ENCODE measurements at places on chromosomes 6 and 20.

- no peak for DNase-seq
Measured at GRCh38 chr6:961407-961960, 268.5 kb upstream of the EXOC2 start.

DNA sequence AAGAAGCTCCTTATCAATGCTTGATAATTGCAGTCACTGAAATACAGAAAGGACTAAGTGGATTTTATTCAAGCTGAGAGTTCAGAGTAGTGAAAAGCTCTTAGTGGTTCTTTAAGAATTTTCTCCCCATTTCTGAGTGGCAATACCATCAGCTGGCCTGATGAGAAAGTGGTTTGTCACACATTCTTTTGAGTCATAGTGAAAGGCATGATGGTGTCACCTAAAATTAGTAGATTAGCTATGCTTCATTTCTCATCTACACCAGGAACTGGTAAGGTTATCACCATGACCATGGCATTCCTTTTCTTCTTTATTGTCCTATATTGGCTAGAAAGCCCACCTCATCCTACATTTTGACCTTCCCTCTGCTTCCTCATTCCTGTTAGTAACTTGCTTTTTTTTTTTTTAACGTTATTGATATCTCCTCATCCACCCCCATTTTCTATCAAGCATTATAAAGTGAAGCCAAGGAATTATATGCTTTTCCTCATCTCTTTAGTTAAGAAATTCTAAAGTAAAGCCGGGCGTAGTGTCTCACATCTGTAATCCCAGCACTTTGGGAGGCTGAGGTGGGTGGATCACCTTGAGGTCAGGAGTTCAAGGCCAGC, 67.4 kb upstream of the LOC128125822 start:
- DNase-seq, result no peak

GRCh38 chr20:51220293-51220706, 197.4 kb upstream of the KCNG1 start:
- peak; percentile 7 for DNase-seq

GRCh38 chr6:26024651-26025046, 62.0 kb downstream of the TRIM38 start:
- no peak for DNase-seq

DNA sequence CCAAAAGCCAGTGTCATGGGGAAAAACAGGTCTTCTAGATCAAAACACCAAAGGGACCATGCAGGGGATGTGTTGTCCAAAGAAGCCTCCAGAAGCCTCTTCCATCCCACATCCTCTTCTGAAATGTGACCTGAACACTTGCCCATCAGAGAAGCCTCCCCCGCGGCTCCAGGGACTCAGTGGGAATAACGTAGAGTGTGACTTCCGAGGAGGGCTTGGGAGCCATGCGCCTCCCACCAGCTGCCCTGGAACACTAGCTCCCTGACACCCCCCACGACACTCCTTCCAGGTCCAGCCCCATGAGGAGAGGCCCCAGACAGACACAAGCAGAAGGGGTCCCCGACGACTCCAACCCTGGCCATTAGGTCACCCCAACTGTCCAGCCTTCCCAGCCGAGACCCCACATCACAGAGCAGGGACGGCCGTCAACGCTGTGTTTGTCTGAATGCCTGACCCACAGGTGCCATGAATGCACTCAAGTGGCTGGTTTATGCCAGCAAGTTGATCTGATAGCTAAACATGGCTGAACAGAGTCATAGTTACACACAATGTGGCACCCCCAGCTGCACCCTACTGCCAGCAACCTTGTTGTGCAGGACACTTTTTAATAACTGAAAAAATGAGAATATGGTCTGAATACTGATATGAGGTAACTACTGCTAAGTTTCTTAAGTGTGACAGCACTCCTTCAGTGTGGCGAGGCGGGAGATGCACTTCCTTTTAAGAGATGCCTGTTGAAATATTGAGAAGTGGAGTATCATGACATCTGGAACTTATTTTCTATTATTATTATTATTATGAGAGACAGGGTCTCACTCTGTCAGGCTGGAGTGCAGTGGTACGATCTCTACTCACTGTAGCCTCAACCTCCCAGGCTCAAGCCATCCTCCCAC, 58.0 kb downstream of the GINS1 start:
- no peak for DNase-seq

- no peak for DNase-seq
Measured at GRCh38 chr6:8000636-8001035, 63.6 kb downstream of the BLOC1S5 start.

- DNase-seq, result no peak
Measured at GRCh38 chr20:43800186-43800585, 73.4 kb upstream of the GTSF1L start.

GRCh38 chr6:50889497-50889896, 70.8 kb downstream of the TFAP2B start:
- DNase-seq, result no peak

DNA sequence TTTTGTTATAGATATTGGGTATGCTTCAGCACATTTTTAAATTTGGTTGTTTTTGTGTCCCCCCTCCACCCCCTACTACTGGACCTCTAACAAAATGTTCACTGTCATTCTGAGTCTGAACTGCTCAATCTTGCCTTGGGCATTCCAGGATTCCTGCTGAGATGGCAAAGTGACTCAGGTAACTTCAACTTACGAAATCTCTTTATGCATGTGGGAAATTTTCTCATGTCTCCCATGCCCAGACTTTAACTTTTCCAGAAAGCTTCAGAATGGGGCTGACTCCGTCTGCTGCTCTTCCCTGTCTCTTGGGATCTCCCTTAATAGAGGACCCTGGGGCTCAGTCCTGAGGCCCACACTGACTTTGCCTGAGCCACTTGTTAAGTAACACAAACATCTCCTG, 14.0 kb downstream of the CYP39A1 start:
- no peak for DNase-seq

DNA sequence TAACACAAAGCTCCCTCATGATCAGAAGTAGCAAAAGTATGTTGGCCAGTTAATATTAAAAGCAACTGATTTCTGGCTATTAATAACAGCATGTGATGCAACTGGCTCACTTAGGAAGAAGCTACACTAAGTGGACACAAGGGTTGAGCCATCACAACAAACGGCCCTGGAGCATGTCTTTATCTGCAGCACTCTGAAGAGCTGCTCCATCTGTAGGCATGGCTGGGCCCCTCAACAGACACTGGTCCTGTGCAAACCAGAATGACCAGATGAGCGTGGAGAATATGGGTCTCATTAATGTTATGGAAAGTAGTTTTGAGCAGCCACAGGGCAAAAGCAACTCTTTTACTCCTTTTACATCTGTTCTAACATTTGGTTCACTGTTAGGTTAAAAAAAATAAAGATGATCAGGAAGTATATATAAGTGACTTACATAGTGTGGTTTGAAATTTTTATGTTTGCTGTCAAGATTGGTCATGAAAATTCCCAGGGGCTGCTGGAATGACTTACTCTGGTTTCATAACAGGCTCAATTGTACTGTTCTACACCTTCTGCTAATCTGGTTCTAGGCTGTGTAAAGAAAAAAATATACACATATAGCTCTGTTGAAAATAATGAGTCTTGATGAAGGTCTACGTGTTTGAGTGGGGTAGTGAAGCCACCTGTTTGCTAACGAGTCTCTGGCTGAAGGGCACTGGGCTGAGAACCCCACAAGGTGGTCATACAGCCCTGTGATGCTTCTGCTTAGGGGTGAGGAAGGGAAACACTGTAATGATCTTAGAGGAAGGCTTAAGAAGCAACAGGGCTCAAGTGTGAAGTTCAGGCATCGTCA, 58.1 kb downstream of the INSM1 start:
- no peak for DNase-seq

- no peak for DNase-seq
Measured at GRCh38 chr6:123509112-123509511, 127.6 kb downstream of the TRDN start.

DNA sequence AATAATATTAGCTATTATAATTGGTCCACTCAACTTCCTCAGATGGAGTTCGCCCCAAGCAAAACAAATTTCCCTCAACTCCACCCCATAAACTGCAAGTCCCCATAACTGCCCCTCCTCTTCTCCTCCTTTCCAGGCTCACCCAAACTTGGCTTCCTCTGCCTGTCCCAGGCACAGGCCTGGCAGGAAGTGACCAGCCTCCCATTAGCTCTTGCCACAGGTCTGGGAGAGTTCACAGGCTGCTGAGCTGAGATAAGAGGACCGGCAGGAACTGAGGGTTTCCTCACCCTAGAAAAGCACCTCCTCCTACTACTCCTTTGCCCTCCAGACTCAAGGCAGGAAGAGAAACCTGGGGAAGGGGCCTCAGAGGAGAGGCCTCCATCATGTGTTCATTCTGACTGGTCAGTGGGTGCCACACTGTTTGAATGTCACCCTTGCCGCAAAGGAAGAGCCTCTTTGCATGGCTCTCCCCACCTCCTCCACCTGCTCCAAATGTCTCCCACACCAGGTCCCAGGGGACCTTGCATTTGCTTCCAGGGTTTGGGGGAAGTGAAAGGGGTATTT, 24.5 kb upstream of the SMIM29 start:
- no peak for DNase-seq

DNA sequence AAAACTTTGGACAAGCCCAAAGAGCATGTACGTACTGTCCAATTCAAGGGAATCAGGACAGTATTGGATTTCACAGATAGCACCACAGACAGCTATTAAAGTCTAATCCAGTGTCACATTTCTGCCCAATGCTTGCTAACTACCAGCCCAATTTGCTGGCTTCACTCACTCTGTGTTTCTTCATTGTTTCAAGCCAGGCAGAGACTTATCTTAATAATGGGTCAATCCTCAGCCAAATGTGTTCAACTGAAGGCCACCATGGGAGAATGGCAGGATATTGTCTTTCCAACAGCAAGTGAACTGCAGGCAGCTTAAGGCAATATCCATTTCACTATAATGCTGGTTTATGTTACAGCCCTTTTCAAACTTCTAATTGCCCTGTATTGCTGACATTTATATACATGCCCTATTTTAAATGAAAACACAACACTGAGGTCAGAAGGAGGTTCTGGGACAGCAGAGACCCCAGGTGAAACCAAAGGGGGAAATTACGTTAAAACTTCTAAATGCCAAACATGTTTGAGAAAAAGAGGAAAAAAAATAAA, 142.1 kb upstream of the RSPO3 start:
- DNase-seq, result no peak

DNA sequence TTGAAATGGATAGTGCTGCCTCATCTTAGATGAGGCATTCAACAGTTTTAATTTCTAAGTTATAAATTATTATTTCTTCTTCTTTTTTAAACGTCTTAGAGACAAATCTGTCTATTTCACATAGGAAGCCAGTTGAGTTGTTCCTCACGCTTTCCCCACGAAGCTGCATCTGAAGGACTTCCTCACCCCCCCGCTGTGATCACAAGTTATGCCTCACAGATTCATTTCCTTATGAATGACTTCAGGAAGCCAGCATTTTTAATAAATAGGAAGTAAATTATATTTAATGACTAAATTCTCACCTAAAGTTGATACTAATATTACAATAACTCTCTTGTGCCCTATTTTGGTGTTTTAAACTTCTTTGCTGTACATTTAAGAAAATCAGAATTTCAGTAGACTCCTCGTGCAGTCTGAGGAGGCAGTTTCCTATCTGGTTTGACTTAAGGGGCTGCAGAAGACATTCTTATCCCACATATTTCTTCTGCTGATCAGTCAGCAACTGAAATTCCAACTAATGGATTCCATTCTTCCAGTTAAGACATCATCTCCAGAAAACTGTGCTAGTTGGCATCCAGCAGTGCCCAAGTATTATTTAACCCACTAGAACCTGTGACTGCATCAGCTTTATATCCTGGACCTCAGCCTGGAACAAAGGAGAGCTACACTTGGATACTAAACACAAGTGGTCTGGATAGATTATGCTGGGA, 182.7 kb upstream of the CCN2 start:
- no peak for DNase-seq

GRCh38 chr6:7730784-7731227, 4.9 kb downstream of the BMP6 start:
- DNase-seq, result no peak

DNA sequence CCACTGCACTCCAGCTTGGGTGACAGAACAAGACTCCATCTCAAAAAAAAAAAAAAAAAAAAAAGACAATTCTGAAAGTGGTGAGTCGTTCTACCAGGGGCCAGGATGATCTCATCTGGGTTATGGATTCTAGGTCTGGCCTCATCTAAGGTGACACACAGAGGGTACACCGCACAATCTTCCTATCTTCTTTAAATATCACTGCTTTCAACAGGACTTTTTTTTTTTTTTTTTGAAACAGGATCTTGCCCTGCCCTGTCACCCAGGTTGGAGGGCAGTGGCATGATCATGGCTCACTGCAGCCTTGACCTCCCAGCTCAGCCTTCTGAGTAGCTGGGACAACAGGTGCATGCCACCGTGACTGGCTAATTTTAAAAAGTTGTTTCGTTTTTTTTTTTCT, 67.7 kb downstream of the SLC16A10 start:
- DNase-seq, result no peak

- DNase-seq, result no peak
Measured at GRCh38 chr6:53710788-53711187, 45.2 kb upstream of the KLHL31 start.

DNA sequence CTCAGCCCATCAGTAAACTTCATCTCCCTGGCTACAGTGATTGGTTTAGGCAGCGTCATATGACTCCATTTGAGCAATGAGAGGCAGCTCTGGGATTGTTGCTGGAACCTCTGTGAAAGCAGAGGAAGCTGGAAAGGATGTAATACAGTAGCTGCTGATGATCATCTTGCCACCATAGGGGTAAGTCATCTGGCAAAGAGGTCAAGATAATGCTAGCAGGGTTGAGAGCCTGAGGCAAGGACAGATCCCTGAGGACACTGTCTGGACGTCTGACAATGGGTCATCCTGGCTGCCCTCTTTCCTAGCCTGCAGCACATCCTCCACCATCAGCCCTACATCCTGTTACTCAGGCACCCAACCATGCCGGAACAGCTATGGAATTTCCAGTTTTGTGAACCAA, 25.5 kb upstream of the FKBP1A start:
- no peak for DNase-seq

DNA sequence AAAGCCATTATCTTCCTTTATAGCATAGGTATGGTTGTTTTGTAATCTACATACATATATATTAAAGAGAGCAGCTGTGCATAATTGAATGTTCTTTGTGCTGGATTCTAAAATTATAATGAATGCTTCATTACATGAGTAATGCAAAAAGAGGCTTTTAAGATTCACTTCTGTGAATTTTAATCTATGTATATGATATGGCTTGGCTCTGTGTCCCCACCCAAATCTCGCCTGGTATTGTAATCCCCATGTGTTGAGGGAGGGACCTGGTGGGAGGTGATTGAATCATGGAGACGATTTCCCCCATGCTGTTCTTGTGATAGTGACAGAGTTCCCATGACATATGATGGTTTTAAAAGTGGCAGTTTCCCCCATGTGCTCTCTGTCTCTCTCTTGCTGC, 255.4 kb downstream of the GRM1 start:
- no peak for DNase-seq

Data from NCI-H1092 treated with DMSO at 0.1 percent for 48 hours (cell line).